ENCODE measurements at places on chromosomes 7 and 10.

DNA sequence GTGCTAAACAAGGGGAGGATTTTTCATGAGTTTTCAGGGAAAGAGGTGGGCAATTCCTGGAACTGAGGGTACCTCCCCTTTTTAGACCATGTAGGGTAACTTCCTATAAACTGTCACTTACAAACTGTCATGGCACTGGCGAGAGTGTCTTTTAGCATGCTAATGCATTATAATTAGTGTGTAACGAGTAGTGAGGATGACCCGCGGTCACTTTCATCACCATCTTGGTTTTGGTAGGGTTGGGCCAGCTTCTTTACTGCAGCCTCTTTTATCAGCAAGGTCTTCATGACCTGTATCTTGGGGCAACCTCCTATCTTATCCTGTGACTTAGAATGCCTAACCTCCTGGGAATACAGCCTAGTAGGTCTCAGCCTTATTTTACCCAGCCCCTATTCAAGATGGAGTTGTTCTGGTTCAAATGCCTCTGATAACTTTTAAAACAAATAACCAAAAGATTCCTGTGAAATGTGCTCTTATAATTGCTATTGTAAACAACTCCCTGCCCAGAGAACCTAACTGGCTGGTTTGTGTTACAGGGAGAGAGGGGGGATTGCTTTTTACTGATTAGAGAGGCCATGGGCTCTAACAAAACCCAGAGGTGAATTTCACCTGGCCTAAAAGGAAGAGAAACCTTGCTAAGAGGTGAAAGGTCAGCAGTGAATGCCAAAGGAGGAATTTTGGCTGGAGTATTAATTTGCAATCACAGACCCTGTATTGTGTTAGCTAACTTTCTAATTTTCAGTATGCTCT is 64.3 kb downstream of the EEPD1 start:
- no peak for DNase-seq

DNA sequence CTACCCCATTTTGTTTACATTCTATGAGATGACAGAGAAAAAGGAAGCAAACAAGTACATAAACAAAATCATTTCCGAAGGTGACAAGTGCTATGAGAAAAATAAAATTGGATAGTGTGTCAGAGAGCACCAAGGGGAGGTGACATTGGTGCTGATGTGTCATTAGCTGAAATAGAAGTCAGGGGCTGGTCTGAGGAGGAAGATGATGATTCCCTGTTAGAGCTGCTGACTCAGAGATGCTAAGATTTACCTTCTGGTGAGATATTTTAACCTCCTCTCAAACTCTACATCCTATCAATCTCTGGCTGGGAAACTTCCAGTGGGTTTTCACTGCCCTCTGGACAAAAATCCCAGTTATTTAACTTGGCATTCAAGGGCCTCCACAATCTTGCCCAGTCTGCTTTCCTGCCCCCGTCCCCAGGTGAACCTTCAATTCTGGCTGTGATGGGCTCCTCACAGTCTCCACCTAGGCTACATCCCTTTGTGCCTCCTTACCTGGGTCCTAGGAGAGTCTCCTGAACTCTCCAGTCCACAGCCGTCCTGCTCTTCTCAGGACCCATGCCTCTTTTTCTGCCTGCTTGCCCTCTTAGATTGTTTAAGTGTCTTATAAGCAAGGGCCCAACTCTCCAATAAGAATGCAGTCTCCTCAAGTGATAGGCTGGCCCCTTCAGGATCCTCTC is 26.6 kb downstream of the DUSP5 start:
- no peak for DNase-seq

- DNase-seq: no peak
Measured at GRCh38 chr10:103854265-103854685, 1.1 kb downstream of the SH3PXD2A start.

GRCh38 chr7:25388681-25389080 is 160.4 kb upstream of the NPVF start:
- no peak for DNase-seq

DNA sequence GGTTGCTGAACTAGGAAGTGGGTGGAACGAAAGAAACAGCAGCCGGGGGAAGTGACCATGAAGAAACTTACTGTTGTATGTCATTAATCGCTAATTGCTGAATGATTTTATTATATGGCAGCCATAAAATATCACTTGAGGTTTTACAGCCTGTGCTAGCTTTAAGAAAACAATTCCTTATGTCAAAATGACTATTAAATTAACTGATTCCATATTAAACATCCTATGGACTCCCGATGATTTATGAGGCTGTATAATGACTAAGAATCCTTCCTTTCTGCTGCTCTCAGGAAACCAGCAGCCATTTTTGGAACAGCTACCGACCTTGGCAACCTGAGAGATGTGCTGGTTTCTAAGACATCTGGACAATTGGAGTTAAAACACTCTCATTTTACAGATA is 421.9 kb downstream of the SORCS3 start:
- DNase-seq: no peak

GRCh38 chr7:106367018-106367420 is 82.2 kb upstream of the NAMPT start:
- peak; percentile 7 for DNase-seq

DNA sequence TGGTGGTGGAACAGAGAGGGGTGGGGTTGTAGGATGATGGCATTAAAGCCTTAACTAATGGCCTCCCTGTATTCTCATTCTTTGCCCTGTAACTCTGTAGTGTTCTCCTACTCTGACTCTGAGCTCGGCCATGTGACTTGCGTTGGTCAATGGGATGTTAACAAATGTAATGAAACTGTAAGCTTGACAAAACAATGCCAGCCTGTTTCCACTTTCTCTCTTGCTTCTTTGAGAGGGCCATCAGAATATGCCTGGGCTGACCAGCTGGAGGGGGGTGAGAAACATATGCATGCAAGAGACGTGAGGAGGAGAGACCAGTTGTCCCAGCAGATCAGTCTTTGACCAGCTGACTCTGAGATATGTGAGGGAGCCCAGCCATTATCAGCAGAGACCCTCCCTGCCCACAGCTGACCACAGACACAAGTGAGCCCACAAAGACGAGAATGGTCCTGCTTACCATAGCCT is 100.6 kb downstream of the ICA1 start:
- no peak for DNase-seq

DNA sequence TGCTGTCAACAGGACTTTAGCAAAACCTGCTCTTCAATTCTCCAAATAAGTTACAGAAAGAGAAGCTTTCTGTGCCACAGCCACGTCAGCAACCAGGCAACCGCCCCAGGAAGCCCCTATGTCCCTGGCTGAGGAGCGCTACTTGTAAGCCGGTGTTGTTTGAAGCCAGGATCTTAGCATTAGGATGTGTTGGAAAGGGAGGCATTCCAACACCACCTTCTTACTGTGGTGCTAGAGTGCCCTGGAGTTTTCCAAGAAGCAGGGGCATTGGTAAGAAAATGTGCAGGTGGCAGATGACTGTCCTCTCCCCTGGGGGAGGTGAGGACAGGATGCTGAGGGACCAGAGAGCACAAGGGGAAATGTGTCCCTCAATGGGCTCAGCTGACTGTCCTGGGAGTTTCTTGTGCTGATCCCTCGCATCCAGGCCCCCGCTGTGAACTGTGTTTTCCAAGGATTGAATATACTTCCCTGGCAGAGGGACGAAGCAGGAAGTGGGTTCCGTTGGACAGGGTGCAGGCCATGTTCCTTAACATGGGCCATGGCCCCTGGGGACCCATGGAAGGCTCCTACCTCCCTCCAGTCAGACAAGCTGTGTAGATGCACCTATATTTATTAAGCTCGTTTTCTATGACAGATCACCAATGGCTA is 139.6 kb upstream of the GDF10 start:
- no peak for DNase-seq

GRCh38 chr10:132094581-132095234 is 29.0 kb downstream of the JAKMIP3 start:
- no peak for DNase-seq

DNA sequence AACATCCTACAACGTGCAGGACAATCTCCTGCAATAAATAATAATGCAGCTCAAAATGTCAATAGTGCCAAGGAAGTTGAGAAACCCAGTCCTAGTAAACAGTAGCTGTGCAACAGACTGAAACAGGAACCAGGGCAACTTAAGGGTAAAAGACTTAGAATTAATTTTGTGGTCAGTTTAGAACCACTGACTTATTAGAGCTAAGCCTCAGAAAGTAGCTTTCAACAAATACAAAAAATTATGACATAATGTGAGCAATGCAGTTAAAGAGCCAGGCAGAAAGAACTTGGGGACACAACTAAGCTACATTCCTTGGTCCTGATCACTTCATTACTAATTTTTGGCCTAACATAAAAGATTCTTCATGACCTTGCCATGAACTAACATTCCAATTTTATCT is 195.4 kb downstream of the MACC1 start:
- DNase-seq: no peak

- DNase-seq: no peak
Measured at GRCh38 chr7:55474944-55475854, 97.1 kb downstream of the VOPP1 start.

DNA sequence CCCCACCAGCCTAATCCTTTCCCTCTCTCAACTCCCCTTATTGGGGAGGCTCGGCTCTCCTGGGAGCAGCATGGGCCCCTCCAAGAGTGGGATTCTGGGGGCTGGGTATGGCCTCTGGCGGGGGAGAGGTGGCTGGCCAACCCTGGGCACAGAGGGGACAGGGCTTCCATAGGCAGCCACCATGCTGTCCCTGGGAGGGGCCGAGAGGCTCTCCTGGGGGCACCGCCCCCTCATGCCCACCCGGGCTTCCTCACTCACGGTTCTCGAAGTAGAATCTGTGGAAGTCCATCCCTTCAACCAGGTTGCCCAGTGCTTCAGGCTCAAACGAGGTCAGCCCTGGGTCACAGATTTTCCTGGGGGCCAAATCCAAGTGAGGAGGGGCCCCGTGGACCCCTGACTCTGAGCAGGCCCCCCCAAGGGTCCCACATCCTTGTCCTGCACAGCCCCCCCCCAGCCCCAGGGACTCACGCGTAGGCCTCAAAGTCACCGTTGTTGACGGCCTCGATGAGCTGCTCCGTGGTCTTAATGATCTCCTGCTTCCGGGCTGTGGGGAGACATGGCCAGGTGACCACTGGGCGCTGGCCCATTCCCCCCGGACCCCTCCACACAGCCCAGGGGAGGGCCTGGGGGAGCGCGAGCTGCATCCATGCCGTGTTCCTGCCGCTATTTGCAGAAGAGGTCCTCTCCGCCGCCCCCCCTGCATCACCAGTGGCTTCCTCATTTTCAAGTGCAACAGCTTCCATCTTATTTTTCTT is 19.8 kb downstream of the YKT6 start:
- no peak for DNase-seq

DNA sequence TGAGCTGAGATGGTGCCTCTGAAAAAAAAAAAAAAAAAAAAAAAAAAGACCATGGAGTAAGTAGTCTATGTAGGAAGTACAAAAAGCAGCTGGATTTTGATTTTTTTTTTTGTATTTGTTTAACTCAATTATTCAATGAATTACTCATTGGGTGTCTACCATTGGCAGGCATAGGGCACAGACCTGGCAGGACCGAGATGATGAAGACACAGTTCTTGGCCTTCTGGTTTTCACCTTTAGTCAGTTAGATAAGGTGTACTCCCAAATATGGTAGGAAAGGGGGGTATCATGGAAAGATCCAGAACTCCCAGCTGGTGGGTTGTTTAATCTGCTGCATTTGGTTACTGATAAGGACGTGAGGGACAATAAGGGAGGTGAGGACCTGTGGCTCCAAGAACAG is 97.1 kb upstream of the NMT2 start:
- DNase-seq: no peak

GRCh38 chr10:89256962-89257361 is 5.4 kb upstream of the LIPA start:
- DNase-seq: no peak

GRCh38 chr10:49280001-49280408 is 19.0 kb upstream of the C10orf71 start:
- peak; percentile 44 for DNase-seq

DNA sequence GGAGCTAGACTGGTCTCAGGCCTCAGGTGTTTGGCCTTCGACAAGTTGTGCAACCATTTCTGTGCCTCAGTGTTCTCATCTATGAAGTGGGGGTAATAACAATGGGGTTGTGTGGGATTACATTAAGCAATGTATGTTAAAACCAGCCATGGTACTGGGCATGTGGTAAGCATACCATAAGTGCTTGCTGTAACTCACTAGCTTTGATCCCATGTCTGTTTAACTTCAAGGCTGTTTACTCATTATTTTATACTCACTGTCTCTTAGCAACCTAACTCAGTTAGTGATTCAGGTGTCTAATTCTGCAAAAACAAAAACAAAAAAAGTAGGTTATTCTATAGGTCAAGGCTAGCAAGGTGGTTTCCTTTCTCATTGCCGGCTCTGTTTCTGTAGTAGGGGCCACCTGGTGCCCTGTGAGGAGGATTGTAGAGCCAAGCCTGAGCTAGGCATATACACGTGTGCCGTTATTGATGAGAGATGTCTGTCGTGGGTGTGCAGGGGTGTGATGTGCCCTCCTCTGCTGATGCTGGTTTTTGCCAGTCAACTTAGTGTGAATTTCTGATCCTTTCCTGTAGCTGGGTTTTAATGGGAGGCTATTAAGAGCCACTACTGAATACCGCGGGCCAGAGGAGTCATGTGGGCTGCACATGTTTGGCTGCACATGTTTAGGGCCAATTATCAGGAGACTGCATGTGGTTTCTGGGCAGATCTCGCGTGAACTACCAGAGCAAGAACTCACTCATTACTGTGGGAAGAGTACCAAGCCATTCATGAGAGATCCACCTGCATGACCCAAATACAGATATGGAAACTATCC is 56.2 kb downstream of the EEPD1 start:
- DNase-seq: peak; percentile 13

GRCh38 chr10:132209130-132209529 is 22.4 kb downstream of the DPYSL4 start:
- no peak for DNase-seq

DNA sequence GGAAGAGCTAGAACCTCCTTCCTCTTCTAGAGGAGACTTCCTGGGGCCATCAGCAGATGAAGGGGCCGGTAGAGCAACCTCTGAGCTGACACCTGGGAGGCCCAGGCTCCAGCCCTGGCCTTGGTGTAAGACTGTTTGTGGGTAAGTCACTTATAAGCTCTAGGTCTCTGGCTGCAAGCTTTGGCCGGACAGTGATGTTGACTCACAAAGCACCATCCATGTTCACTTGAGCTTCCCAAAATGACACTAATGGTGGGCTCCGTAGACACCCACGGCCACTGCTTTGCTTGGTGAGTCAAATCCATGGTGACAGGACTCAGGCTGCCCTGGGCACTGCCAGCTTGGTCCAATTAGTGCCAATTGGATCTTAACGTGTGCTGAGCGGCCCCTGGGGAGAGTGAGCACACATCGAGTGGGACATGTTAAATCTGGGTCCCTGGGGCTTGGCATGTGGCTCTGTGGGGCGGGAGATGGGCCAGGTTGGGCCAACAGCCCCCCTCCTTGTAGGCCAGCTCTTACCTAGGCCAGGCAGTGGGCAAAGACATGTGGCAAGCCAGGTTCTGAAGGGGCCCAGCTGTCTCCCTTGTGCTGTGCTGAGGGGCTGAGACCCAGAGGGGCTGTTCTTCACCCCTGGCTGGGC is 16.7 kb downstream of the NEURL1 start:
- no peak for DNase-seq

GRCh38 chr10:131909014-131909808 is 8.4 kb downstream of the PPP2R2D start:
- DNase-seq: no peak

DNA sequence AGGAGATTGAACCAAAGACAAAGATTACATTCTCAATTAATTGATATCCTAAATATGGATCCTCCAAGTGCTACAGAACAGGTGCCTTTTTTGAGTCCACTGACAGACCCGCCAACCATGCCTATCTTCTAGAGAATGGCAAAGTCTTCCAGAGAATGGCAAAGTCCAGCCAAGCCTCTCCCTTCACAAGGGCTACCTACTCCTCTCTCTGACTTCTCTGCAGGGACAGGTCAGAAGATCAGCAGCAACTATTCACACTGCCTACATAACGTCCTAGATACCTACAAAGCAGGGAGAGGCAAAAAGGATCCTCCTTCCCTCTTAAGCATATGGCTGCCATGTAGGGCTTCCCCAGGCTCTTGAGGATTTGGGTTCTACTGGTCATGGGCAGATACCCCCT is 12.4 kb downstream of the UBE2H start:
- DNase-seq: no peak
